ENCODE measurements at places on chromosomes 12 and 14. TPM values are rescaled to one million over a fixed set of nuclear protein-coding genes. Genes with fewer than 3 reads are reported as not detected.

GRCh38 chr12:90298289-90298948, 589.8 kb upstream of the ATP2B1 start:
- DNase-seq, result no peak

- DNase-seq, result no peak
Measured at GRCh38 chr12:69653703-69654102, 43.0 kb upstream of the LRRC10 start.

CD69 gene
- total RNA-seq, result 322 TPM

GRCh38 chr12:113900716-113901115, 65.4 kb downstream of the RBM19 start:
- no peak for DNase-seq

- DNase-seq, result no peak
Measured at GRCh38 chr14:50035214-50035613, 81.2 kb downstream of the VCPKMT start.

TAS2R43 gene
- 0.63 TPM for total RNA-seq

DNA sequence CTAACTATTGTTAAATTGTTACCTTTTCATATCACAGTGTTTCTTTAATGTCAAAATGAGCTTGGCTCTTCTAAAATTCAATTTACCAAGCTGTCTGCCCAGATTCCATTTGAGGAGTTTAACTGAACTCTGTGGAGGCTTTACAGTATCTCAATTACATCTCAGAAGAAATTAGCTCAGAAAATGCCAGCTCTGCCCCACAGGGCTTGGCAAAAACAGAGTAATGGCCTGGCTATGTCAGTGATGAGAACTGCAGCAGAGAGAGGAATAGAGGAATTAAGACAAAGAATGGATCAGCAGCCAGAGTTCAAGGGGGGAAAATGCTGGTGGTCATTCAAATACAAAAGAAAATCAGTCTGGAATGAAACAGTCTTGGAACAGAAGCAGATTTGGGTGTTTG, 15.8 kb upstream of the TMTC1 start:
- no peak for DNase-seq

GRCh38 chr12:39464976-39465695, 22.2 kb upstream of the KIF21A start:
- no peak for DNase-seq

SYCP3 gene
- total RNA-seq, result 0.43 TPM

SVOP gene
- not detected for total RNA-seq

CACNA1C gene
- 0.08 TPM for total RNA-seq

DNA sequence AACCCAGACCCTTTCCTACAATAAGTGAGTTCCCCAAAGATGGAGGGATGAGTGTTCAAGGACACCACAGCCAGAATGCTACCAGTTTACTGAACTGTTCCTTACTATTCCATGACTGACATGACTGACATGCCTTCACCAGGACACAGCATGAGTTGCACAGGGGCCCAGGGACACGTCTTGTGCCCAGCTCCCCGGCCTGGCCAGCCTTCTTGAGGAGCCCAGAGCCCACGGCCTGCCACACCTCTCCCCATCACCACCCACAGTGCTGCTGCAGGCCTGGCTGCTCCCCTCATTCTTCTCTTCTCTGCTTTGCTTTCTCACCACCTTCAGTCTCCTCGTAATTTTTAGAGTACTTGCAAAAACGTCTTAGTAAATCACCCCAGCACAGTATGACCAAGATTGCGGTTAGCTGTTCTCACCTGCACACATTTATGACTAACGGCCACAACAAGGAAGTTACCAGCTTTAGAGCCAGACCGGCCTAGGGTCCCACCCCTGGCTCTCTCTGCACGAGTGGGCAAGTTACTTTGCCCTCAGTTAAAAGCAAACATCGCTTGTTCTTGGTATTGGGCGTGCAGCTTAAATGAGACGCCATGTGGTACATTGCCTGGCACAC, 18.5 kb downstream of the PPP2R5E start:
- DNase-seq, result no peak

DNA sequence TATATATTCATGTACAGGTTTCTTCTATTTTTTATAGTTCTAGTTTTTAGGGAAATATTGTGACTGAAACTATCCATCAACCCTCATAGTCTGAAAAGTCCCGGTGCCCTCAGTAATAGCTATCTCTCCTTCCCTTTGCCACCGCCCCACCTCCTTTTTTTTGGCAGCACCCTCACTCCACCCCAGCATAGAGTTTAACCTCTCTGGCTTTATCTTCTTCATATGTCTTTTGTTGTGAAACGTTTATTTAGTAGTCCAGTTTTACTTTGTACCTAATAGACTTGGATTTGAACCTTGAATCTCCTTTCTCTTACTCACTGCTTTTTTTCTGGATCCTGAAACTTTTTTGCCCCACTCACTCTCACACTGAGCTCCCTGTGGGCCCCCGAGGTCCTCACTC, 109.5 kb downstream of the BBS10 start:
- DNase-seq, result no peak

- DNase-seq, result no peak
Measured at GRCh38 chr14:90228478-90228877, 27.9 kb upstream of the PSMC1 start.

LPAR5 gene
- total RNA-seq, result 5.5 TPM

GRCh38 chr12:79155683-79156082, 291.1 kb downstream of the SYT1 start:
- no peak for DNase-seq

DNA sequence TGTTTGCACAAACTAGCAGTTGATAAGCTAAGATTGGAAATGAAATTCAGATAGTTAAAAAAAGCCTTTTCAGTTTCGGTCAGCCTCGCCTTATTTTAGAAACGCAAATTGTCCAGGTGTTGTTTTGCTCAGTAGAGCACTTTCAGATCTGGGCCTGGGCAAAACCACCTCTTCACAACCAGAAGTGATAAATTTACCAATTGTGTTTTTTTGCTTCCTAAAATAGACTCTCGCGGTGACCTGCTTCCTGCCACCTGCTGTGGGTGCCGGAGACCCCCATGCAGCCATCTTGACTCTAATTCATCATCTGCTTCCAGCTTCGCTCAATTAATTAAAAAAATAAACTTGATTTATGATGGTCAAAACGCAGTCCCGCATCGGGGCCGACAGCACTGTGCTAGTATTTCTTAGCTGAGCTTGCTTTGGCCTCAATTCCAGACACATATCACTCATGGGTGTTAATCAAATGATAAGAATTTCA, 335.6 kb downstream of the TMEM121 start:
- peak; percentile 4 for DNase-seq

GSG1 gene
- not detected for total RNA-seq

- no peak for DNase-seq
Measured at GRCh38 chr12:96233939-96234461, 39.8 kb downstream of the ELK3 start.

PLEKHD1 gene
- 0.10 TPM for total RNA-seq

PLEKHG7 gene
- not detected for total RNA-seq

GRCh38 chr14:89033756-89034155, 209.3 kb downstream of the TTC8 start:
- no peak for DNase-seq

DNA sequence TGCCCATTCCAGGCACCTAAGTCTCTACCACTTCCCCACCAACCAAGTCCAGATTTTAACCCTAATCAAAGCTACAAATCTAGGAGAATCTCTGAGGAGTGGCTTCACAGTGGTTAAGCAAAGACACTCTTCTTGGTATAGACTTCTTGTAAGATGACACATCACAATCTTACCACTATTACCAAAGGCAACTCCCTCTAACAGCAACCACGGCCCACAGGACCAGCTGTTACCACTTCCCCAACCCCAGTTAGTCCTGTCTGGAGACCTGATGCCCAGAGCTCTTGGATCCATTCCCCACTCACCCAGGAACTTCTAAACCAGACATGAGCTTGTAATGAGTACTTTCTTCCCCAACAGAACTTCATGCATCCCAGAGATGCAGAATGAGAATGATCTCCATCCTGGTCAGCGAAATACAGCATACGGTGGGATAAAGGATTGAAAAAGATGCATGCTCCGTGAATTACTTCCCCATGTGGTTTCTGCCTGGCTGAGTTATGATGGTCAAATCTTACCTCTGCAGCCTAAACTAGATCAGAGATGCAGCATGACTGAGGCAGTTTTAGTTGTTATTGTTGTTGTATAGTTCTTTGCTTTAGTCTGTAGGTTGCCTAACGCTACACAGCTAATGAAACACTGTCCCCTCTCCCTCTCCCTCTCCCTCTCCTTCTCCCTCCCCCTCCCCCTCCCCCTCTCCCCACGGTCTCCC, 87.7 kb upstream of the FOXN3 start:
- no peak for DNase-seq

PRIMA1 gene
- not detected for total RNA-seq

DNA sequence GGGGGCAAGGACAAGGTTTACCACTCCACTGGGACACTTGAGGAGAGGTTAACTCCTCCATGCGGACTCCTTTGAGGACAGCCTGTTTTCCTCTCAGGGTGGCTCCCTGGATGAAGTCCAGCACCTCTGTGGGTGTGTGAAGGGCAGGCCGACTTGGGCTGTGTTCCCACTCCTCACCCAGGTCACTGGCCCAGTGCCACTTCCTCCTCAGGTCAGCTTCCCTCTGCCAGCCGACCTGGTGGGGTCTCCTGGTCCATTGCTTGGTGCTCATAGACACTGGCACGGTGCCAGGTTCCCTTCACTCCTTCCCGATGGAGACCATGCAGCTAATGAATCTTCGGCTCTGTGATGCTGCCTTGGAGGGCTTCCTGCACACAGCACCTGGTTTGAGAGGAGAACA, 146.4 kb upstream of the RTL1 start:
- DNase-seq, result no peak

CLEC2B gene
- total RNA-seq, result 13.7 TPM

ERP27 gene
- total RNA-seq, result 0.24 TPM

GRCh38 chr12:43294147-43294546, 257.9 kb downstream of the ADAMTS20 start:
- DNase-seq, result no peak

DTD2 gene
- 30.2 TPM for total RNA-seq

SERPINA1 gene
- 5.3 TPM for total RNA-seq

DNA sequence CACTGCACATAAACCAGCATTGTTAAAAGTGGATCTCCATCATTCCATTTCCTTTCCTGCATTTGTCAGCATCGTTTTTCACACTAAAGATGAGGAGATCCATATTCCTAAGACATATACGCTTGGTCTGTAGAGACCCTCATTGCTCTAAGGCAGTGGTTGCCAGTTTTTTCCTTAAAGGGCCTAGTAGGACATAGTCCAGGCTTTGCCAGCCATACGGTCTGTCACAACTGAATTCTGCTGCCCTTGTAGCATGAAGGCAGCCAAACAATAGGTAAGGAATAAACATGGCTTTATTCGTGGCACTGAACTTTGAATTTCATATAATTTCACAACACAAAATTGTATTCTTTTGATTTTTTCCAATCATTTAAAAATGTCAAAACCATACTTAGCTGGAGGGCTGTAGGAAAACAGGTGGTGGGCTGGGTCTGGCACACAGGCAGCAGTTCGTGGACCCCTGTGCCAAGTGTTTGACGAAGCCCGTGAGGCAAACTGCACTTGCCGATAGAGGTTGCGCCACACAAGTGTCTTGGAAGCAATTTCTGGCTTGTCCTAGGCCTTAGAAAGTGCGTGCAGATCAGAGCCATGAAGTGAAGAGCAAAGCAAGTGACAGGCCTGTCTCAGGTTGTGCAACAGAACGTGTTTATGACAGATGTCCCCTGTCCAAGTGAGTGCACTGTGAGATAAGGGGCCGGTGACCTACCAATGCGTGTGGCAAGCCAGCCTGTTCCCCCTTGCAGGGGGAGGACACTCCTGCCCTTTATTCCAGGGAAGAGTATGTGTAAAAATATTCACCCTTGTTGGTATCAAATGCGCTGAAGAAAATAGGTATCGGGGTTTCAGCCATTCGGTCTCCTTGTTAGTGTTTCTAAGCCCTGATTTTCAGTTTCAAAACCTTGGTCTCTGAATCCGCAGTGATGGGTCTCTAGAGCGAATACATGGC, 916 bp upstream of the CHPT1 start:
- no peak for DNase-seq

SDR9C7 gene
- not detected for total RNA-seq

ANHX gene
- not detected for total RNA-seq

DNA sequence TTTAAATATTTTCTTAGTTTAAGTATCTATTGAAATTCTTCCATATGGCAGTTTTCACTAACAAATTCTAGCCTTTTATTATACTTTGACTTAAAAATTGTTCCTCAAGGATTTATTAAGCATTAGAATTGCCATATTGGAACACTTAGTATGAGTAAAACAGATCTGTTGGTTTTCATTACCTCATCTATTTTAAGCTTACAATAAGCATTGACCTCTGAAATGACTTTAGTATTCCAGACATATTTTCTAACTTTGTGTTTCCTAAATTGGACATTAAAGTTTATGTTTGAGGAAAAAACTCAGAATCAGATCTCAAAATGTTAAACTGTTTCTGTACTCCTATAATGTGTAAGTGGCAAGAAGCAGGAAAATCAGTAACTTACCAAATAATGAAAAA, 48.4 kb downstream of the CSRP2 start:
- no peak for DNase-seq

- DNase-seq, result no peak
Measured at GRCh38 chr12:4445156-4446101, at the start of gene FGF6. TSS of gene FGF6 (minus strand) at chr12:4445815. CDS start at chr12:4445570, 245 bp downstream.

DNA sequence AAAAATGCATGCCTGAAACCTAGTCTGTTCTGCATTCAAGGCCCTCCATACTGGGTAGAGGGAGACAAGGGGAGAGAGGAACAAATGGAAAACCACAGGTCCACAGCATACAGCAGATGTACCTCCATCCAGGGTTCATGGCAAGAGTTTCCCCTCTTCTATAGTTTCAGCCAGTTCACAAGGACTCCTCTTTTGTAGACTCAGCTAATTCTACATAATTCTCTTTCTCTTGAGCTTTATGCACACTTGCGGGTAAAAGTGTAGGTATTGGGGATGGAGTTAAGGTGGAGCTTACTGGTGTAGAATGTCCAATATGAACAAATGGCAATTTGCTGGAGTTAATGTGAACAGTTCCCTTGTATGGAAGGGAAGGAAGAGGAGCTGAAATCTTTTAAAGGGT, 23.4 kb downstream of the G2E3 start:
- no peak for DNase-seq

GRCh38 chr14:60241091-60241490, 7.9 kb upstream of the PPM1A start:
- DNase-seq, result no peak

GALNT9 gene
- 0.71 TPM for total RNA-seq

GRCh38 chr12:19700969-19701368, 261.7 kb downstream of the AEBP2 start:
- DNase-seq, result no peak

DPY19L2 gene
- total RNA-seq, result 3.0 TPM

- DNase-seq, result no peak
Measured at GRCh38 chr12:69873429-69873828, 48.4 kb downstream of the MYRFL start.

L2HGDH gene
- total RNA-seq, result 13.3 TPM

GRCh38 chr12:27619308-27619707, 76.9 kb upstream of the REP15 start:
- DNase-seq, result no peak

DNA sequence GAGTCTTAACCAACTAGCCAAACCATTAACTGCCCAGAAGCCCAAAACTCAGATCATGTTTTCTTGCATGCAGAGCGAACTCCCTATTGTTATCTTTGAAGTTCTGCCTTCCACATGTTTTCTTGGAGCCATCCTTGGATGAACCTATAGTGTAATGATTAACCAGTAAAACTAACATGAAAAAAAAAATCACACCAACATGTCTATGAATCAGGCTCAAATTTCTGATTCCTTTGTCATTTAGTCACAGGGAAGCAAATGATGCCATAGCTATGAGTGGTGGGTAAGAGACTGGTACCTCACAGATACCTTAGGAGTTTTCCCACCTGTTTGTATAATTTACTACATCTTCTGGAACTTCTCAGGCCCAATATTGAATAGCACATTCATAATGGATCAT, 70.7 kb downstream of the PTPRO start:
- no peak for DNase-seq

- no peak for DNase-seq
Measured at GRCh38 chr12:54795644-54796043, 58.7 kb upstream of the MUCL1 start.

Data from activated T-cell treated with anti-CD3 and anti-CD28 coated beads, Interleukin-2, amount 50 U/mL, for 4 hours (primary cell).